ENCODE measurements at places on chromosomes 5 and 9.

GRCh38 chr5:39092581-39093351, 18.6 kb upstream of the RICTOR start:
- no peak for DNase-seq

GRCh38 chr9:10045598-10045997, 567.2 kb downstream of the PTPRD start:
- DNase-seq, result peak; percentile 18

GRCh38 chr9:72168075-72168474, 18.8 kb downstream of the GDA start:
- DNase-seq, result no peak

GRCh38 chr9:113461943-113462342, 1.6 kb upstream of the RGS3 start:
- no peak for DNase-seq

DNA sequence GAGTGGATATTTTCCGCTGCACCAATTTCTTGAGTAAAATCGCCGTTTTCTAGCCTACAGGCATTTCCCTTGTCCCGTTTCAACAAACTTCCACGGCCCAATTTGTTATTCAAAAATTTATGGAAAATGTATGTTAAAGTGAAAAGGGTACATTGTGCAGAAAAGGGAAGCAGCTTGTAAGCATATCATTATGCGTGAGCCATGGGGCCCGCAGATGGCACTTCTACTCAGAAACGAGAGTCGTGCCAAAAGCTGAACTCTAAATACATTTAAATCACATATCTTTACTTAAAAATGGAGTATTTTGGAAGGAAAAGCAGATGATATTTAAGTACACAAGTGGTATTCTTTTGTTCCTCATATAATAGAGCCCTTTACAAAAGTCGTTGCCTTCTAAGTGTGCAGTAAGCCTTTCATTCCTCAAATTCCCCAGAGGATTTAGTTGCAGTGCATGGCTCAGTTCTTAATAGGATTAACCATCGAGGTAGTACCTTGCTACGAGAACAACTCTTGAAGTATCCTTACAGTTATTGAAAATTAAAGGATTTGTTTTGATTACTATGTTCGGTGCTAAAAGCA, 1227.2 kb upstream of the WWC1 start:
- DNase-seq, result no peak

All from MM.1S (cell line).